ENCODE measurements at places on chromosomes 2 and 18.

- no peak for DNase-seq
These were observed 5.9 kb downstream of the MFSD2B start for GRCh38 chr2:24015562-24016375.

GRCh38 chr2:232484628-232485347 lies 2.8 kb downstream of the ECEL1 start:
- DNase-seq, result no peak

DNA sequence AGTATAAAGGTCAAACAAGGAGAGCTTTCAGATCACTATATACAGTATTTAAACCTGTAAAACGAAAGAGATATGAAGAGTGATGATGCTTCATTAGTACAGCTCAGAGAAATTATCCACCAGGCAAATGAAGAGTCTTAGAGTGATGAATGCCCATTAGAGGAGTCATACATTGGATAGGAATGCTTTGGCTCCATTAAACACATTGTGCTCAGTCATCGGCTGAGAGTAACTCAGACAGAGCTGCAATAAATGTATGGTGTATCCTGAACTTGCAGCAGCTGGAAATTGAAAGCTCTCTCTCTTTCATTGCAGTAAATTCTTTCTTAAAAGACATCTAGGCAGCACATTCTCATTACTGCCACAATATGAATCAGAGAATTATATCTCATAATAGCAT lies 340.8 kb upstream of the SPHKAP start:
- DNase-seq, result no peak

DNA sequence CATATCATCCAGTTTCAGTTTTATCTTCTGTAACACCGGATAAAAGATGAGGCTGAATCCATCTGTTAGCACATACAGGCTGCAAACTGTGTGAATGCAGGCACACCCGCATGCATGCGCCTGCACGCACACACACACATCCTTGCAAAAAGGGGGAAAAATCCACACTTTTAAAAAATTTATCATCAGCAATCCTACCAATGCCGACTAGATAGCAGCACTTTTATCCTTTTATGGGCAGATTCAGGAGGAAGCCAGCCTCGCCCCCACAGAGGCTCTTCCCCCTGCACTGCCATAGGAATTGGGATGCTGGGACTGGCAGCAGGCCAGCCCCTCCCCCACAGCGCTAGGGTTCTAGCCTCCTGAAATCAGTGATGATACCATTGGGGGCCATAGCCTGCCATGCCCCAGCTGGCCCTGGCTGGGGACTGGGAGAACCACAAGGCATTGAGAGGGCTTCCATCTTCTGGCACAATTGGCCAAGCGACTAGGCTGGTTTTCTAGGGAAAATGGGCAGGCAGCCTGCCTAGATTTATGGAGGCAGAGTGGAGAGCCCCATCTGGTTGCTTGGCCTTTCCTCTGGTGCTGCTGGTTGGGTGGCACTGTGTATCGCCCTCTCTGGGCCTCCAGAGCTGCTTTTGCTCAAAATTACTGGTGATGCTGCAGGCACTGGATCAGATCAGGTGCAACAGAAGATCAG lies 25.5 kb downstream of the CYRIA start:
- DNase-seq, result no peak

GRCh38 chr2:10910625-10911024 lies 1.1 kb upstream of the KCNF1 start:
- no peak for DNase-seq

DNA sequence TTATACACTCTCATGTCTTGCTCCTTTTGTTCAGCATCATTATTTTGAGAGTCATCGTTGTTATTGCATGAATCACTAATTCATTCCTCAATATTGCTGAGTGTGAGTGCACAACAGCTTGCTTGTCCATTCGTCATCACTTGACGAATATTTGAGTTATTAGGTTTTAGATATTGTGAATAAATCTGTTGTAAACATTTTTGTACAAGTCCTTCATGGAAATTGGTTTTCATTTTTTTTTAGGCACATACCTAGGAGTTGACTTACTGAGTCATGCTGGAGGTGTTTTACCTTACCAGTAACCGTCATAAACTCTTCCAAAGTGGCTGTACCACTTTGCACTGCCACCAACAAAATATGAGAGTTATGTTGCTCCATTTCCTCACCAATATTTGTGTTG lies 84.2 kb upstream of the NCK2 start:
- DNase-seq, result no peak

- DNase-seq, result peak; percentile 71
These were observed 10.1 kb downstream of the BIN1 start for GRCh38 chr2:127096718-127097470.

- DNase-seq, result no peak
These were observed 167.4 kb upstream of the GATA6 start for GRCh38 chr18:22001912-22002487.

DNA sequence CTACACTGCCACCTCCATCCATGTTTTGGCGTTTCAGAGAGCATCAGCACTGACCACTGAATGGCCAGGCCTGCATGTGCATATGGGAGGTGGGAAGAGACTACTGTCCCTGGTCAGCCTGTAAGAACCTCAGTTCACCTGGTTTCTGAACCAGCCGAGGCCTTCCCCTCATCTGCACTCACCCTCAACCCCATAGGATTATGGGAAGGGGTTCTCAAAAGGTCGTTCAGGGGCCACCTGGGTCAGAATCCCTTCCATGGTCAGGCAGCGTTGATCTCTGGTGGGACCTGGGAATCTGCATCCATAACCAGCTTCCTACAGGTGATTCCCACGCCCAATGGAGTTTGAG lies 36.7 kb downstream of the TET3 start:
- no peak for DNase-seq

DNA sequence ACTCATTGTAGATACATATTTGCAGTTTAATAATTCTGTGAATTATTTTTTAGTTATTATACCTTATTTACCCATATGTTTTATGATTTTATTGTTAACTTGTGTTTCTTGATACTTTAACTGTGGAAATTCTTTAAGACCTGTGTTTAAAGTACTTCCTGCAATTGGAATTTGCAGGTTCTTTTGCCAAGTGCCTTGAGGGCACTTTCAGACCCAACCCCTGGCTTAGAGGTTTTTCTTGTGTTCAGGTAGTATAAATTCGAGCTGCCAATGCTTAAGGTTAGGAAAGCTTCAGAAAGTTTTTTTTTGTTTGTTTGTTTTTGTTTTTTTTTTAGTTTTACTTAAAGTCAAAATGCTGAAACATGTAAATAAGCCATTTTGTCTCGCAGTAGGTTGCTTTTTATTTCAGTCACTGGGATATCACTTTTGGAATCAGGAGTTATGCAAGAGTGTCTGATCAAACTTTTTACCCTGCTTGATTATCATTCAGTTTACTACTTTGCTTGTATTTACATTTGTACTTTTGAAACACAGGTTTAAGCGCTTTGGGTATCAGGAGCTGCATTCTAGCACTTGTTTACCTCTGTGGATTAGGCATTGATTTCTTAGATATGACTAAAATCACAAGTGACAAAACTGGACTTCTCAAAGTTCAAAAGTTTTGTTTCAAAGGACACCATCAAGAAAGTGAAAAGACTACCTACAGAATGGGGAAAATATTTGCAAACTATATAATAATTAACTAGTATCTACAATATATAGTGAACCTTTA lies 31.8 kb downstream of the TDRD15 start:
- no peak for DNase-seq

GRCh38 chr2:241894681-241895426 lies 25.3 kb downstream of the RTP5 start:
- DNase-seq, result peak; percentile 53

- no peak for DNase-seq
These were observed 5.3 kb downstream of the AGFG1 start for GRCh38 chr2:227477291-227477690.

GRCh38 chr2:38948995-38949394 lies 59.3 kb downstream of the ARHGEF33 start:
- DNase-seq, result no peak

DNA sequence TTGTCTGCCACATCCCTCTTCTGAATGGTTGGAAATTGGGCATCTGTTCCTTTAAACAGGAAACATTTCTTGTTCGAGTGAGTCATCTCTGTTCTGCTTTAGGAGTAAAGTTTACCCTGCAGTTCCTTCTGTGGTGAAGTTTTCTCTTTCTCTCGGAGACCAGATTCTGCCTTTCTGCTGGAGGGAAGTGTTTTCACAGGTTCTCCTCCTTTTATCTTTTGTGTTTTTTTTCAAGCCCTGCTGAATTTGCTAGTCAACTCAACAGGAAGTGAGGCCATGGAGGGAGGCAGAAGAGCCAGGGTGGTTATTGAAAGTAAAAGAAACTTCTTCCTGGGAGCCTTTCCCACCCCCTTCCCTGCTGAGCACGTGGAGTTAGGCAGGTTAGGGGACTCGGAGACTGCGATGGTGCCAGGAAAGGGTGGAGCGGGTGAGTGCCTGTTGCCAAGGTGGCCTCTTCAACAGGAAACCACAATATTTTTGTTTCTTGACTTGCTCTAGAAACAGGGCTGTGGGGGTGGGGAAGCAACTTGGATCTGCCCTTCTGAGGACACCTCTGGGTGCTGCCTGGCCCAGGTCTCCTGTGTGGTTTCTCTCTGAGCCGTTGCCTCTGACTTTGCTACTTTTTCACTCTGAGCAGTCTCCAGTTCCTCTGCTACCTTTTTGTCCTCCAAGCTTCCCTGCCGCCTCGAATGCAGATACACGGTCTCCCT lies 2.2 kb upstream of the CASP8 start:
- peak; percentile 68 for DNase-seq

GRCh38 chr2:241796610-241797138 lies 12.3 kb upstream of the NEU4 start:
- DNase-seq, result no peak

DNA sequence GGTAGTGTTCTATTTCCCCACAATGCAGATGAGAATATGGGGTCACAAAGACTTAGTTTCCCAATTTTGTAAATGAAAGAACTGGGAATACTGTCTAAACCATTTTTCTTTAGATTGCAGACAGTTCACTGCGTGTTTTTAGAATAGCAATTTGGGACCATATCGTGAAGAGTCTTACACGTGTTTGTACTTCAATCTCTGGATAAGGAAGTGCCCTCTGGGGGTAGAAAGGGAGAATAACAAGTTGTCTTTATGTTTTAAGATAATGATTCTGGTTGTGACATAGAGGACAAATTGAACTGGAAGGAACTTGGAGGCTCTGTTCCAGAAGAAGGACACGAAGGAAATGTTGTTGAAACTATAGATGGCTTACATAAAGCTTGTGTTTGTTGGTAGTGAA lies 457.7 kb downstream of the CBLN2 start:
- DNase-seq, result no peak

GRCh38 chr2:168090366-168091135 lies 156.8 kb downstream of the STK39 start:
- no peak for DNase-seq

GRCh38 chr2:113000436-113000835 lies 4.8 kb upstream of the IL36A start:
- DNase-seq, result no peak

GRCh38 chr2:237090906-237091305 lies 5.2 kb downstream of the COPS8 start:
- DNase-seq, result no peak

DNA sequence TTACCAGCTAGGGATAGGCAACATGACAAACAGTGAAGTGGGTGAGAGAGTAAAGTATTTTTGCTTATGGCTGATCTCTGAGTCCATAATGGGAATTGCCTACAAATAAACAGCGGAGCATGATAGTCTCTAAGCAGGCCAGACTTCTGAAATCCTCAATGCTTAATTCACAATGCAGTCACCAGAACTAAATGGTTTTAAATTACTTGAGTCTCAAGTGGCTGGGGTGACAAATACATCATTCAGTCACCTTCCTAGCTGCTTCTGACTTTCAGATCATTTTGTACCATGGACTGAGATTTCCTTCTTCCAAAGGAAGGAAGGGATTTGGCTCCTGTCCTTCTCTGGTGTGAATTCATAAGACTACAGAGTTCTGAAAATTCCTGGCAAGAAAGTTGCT lies 82.8 kb upstream of the RMP24 start:
- no peak for DNase-seq

GRCh38 chr2:213125646-213126347 lies 25.6 kb downstream of the IKZF2 start:
- no peak for DNase-seq

DNA sequence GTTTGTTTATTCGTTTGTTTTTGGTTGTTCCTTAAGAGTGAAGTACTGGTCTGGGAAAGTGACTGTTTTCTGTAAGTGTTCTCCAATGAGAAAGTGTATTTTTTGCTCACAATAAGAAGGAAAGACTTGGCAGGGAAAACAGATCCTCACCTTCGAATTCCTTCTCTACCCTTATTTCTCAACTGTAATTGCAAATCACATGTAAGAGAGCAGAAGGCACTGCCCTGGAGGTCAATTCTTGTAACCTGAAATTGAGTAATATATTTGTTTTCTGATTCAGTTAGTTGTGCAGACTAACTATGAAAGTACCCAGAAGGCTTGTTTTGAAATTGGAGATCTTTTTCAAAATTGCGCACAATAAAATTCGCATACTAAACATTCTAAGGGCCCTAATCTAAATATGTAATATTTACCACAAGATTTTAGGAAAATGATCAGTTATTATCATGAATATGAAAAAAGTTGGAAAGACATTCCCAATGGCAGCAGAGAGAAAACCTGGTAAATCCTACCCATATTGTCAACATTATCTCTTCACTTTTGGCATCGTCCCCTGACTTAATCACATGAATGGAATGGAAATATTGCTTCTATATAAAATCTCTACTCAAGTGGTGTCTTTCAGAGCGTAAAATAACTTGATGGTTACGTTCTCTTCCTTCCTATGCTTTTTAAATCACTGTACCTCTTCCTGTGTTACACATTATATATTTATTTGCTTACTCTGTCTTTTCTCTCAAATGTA lies 24.1 kb downstream of the TFPI start:
- no peak for DNase-seq

- DNase-seq, result no peak
These were observed 19.6 kb downstream of the MTERF4 start for GRCh38 chr2:241082341-241083090.

DNA sequence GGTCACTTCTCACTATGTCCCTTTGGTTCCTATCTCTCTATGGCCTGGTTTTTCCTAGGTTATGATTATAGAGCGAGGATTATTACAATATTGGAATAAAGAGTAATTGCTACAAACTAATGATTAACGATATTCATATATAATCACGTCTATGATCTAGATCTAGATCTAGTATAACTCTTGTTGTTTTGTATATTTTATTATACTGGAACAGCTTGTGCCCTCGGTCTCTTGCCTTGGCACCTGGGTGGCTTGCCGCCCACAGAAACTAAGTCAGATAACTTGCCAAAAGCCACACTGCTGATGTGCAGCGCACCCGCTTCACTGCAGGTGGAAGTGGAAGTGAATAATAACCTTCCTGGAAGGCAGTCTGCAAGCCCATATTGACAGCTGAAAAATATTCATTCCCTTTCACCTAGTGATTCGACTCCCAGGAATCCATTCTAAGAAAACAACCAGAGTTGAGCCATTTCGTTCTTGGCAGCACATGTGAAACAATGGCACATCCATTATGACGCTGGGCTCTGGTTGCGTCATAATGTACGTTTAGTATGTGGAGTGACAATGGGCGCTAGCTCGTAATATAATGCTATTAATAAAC lies 725 bp upstream of the ANKRD53 start:
- peak; percentile 47 for DNase-seq

DNA sequence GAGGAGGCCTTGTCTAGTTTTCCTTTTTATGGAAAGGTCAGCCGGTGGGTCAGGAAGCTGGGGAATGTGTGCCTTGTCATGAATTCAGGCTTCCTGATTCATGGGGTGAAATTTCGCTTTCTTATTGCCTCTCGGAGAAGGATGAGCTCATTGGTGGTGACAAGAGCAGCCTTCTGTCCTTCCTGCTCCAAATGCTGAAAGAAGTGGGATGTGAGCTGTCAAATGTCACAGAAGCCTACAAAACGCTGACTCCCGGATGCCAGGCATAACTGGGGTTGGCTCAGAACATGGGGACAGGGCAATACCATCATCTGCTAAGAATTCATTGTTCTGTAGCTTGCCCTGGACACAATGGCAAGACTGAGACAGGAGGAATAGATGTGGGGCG lies 55.8 kb upstream of the FAM136A start:
- no peak for DNase-seq
